ENCODE measurements at places on chromosomes 6 and 20.

DNA sequence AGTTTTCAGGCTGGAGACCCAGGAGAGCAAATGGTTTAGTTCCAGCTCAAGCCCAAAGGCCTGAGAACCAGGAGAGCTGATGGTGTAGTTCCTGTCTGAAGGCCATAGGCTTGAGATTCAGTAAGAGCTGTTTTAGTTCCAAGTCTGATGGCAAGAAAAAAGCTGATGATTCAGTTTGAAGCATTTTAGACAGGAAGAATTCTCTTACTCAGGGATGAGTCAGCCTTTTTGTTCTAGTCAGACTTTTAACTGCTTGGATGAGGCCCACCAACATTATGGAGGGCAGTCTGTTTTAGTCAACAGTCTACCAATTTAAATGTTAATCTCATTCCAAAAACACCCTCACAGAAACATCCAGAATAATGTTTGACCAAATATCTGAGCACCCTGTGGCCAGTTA, 2.5 kb downstream of the ZSCAN26 start:
- DNase-seq, result no peak

- DNase-seq, result no peak
These were observed 496.1 kb downstream of the RNF144B start for GRCh38 chr6:18883268-18883667.

- no peak for DNase-seq
These were observed 85.1 kb downstream of the GJA1 start for GRCh38 chr6:121520337-121521163.

- no peak for DNase-seq
These were observed 7.4 kb upstream of the KLHL32 start for GRCh38 chr6:96917098-96917497.

DNA sequence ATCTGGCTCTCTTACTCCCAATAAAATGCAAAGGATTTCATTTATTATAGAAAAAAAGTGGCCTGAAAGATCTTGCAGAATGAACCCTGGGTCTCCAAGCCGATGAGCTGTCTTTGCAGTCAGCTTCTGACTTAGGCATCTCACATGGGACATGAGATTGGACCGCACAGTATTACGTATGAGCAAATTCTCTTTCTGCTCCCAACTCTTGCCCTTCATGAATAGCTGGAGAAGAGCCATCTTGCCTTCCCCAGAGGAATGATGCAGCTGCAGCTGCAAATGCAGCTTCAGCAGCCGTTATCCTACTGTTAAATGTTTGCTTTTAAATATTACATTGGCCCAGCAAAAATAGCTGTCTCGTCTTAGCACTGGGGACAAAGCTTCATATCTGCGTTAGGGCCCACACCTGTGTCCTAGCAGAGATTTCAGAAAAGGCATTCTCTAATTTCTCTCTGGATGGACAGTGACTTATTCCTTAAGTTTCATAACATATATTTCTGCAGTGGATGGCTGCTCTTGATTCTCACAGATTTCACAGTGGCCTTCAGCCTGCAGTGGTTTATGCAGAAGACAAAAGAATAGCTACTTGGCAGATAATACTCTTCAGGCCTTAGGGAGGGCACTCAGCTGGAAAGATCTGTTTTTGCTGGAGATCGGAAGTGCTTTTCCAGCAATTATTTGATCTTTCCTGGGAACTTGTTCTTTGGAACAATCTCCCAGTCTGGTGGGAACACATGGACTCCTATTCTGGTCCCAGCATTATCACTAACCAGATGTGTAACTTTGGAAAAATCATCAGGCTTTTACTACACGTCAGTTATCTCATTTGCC, 129.2 kb downstream of the FYN start:
- no peak for DNase-seq

DNA sequence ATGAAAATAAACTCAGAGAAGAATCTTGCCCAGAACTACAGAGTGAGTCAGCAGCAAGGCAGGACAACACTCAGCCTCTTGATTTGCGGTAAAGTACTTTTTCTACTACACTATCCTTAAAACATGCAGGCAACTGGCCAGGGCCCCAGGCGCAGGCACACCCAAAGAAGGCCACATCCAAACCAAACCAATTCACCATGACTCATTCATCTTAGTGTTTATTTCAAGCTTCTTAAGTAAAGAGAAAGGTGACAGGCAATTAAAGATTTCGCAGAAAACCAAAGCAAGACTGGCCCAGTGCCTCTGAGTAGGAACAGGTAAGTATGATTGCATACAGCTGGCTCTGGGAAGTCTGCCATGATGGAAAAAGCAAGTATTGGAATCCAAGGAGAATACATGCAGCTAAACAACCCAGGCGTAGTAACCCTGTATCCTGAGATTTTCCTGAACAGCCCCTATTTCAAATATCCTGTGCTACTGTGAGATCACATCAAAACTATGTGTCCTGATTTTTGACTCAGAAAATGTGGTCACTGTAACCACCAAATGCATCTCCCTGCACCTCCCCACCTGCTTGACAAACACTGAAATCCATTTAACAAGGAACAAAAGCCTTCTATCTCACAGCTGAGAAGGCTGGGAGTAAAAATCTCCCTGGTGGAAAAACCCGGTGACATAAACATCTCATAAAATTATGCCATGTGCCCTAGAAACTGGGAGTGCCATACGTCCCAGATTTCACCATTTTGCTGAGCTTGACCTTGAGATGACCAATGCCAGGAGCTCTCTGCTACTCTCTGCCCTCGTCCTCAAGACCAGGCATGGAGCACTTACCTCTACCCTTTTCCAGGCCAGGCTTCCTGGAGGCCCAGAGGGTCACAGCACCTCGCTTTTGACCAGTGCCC, 12.4 kb downstream of the WFDC3 start:
- no peak for DNase-seq

DNA sequence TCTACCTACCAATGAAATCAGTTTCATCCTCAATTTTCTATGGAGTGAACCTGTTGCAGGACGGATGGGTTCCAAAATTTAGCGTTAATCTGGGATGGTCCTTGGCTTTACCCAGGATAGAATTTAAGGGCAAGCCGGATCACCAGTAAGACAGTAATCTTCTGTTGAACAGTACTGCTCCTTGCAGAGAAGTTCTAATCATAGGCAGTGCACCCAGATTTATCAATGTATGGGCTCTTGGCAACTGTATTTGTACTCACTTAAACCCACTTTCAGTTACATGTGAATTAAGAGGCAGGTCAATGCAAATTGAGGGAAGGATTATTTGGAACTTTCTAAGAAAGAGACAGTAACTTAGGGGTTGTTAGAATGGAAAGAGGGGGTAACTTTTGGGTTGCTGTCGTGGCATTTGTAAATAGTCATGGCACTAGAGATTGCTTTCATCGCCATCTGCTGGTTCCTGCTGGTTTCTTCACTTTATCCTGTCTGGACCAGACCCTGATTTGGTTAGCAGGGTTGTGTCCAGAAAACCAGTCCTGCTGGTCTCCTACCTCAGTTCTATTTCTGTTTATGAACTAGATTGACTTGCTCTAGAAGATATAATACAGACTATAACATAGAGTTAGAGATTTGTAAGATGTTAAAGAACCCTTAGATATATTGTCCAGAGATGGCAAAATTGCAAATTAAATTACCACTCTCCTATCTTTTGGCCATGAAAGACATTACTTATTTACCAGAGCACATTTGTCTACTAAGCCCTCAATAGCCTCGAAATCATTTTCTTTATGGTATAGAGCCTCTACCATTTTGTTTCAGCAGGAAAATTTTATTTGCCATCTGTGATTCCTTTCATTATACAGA, 646.3 kb downstream of the UTRN start:
- DNase-seq, result no peak

- DNase-seq, result no peak
These were observed 261.2 kb upstream of the PLCB4 start for GRCh38 chr20:8807480-8808201.

Measured in activated T-cell treated with anti-CD3 and anti-CD28 coated beads, Interleukin-2, amount 50 U/mL, for 4 hours (primary cell).